ENCODE measurements at places on chromosomes 12 and 14.
A peak's percentile ranks its signal among the peaks of the same experiment; 100 is the strongest.

DNA sequence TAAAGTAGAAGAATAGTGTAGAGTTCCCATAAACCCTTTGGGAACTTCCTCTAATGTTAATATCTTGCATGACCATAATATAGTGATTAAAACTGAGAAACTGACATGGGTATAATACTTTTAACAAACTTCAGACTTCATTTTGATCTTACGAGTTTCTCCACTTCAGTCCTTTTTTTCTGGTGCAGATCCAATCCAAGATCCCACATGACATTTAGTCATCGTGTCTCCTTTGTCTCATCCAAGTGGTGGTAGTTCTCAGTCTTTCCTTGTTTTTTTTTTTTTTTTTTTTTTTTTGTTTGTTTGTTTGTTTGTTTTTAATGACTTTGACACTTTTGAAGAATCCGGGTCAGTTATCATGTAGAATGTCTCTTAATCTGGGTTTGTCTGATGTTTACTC lies 179.2 kb downstream of the CACNA1C start:
- no peak for DNase-seq

DNA sequence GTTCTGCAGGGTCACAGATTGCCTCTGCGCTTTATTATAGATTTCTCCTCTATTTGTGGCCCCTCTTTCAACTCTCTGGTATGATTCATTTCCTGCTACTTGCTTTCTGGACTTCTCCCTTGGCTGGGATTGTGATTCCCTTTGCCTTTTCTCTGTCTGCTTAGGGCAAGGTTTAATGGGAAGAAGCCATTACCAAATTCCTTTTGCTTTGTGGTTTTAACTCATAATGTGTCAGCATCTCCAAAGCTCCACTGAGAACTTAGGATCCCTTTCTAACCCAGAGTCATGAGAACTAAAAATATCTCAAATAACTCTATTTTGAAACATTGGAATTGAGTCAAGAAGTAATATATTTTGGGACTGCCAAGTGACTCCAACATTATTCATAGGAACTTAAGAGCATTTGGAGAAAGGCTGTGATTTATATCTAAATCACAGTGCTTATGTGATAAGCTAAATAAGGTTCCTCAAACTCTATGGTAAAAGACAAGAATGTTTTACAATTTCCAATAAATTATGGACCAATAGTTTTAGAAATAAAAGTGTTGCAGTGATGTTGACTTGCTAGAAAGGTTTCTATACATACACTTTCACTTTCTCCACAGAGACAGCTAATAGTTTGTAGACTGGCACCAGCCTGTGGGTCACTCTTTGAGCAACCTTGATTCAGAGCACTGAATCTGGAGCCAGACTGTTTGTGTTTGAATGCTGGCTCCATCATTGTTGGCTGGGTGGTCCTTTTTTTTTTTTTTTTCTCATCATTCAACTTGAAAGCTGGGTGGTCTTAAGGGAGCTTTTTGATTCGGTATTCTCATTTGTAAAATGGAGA lies 93.9 kb downstream of the DACT1 start:
- DNase-seq: no peak

- DNase-seq: no peak
Measured at GRCh38 chr14:92670160-92670559, 78.3 kb downstream of the LGMN start.

DNA sequence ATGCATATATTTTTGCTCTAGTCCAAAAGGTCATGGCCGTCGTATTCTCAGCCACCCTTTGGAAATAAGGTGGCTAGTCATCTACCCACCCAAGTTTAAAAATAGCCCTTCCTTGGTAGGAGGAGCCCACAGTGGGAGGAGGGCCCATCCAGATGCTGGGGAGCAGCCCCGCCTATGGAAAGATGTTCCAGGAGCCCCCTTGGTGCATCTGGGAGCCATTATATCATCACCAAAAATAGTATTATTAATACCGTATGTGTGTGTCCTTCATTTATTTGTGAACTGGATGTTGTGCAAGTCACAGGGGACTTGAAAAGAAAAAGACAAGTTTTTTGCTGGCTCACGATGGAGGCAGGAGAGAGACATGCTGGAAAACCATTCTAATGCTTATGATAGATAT lies 34.0 kb downstream of the EMP1 start:
- no peak for DNase-seq

- DNase-seq: no peak
Measured at GRCh38 chr12:85309125-85309566, 29.1 kb downstream of the ALX1 start.

DNA sequence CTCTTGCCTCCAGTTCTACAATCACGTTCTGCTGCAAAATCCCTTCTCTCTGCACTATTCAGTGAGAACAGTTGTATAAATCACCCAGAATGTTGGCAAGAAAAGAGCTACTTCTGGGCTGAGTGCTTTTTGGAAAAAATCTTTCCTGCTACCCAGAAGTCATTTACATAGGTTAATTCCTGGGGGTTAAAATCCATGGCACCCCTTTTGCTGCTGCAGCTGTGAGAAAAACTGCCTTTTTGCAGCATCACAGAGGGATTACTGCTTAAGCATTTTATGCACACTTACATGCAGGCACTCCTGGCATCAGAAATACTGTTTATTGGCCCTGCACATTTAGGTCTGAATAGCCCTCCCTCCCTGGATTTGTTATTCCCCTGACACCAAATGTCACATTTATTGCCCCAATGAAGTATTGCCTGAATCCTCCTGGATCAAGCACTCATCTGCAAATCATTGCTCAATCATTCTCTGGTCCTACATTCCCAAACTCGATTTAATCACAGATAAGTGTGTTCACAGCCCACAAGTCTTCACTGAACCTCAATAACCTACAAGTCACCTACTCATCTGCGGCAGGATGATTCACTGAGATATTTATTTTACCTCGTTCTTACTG lies 43.1 kb upstream of the CCDC196 start:
- no peak for DNase-seq

DNA sequence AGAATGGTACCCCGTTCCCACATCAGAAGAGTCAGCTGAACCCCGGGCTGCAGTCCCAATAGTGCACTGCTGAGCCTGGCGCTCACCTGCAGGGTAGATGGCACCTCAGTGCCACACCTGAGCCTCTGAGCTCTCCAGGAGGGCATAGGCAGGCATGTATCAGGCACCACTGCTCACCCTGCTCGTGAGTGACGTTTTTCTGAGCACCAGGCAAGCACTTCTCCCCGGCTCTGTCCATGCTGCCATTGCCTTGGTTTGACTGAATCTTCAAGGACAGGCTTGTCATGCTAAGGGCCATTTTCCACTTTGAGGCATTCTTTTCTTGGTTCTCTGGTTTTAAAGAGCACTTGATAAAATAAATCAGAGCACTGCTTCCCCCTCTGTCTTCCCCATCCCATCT lies 161.6 kb upstream of the PRMT8 start:
- DNase-seq: no peak

- no peak for DNase-seq
Measured at GRCh38 chr12:50353869-50354593, 42.4 kb downstream of the FAM186A start.

GRCh38 chr12:119692997-119693396 lies 25.1 kb downstream of the PRKAB1 start:
- no peak for DNase-seq

- DNase-seq: no peak
Measured at GRCh38 chr12:3611860-3612703, 121.1 kb downstream of the PRMT8 start.

- no peak for DNase-seq
Measured at GRCh38 chr12:85468356-85469157, 188.5 kb downstream of the ALX1 start.

- no peak for DNase-seq
Measured at GRCh38 chr14:68094158-68094557, 274.6 kb downstream of the RAD51B start.

DNA sequence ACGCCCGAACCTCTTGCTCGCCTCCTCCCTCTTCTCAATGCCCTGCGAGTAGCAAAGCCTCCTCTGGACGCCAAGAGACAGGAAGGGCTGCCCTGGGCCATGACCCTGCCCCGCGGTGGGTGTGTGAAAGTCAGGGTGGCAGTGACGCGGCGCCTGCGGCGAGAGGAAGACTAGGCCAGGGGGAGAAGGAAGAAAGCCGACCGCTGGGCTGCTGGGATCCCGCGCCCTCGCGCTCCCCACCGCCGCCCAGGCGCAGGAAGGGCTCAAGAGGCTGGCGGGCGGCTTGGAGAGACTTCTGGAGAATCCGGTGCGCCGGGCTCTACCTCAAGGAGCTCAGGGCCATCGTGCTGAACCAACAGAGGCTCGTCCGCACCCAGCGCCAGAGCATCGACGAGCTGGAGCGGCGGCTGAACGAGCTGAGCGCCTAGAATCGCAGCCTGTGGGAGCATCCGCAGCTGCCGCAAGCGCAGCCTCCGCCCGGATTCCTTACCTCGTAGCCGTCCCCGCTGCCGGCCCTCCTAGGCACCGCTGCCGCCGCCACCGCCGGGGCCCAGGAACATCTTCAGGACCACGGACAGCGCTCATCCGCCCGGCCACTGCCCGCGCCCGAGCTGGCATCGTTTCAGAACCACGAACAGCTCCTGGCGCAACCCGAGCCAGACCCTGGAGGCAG lies 105.0 kb upstream of the PRB2 start:
- peak; percentile 32 for DNase-seq

Measured in stimulated activated CD8-positive, alpha-beta memory T cell treated with anti-CD3 and anti-CD28 coated beads, Interleukin-4, amount 100 ng/mL, for 4 hours (primary cell).